ENCODE measurements at places on chromosomes 3 and 15. TPM values are rescaled to one million over a fixed set of nuclear protein-coding genes. Genes with fewer than 3 reads are reported as not detected.
A peak's percentile ranks its signal among the peaks of the same experiment; 100 is the strongest.

GRCh38 chr3:36408146-36408545 is 27.8 kb downstream of the STAC start:
- no peak overlapping the region for H3K4me3 ChIP-seq
- H3K36me3 ChIP-seq = no peaks in the 10 kb centered on the region
- no peak for DNase-seq
- no peaks in the 10 kb centered on the region for H3K4me1 ChIP-seq

DNA sequence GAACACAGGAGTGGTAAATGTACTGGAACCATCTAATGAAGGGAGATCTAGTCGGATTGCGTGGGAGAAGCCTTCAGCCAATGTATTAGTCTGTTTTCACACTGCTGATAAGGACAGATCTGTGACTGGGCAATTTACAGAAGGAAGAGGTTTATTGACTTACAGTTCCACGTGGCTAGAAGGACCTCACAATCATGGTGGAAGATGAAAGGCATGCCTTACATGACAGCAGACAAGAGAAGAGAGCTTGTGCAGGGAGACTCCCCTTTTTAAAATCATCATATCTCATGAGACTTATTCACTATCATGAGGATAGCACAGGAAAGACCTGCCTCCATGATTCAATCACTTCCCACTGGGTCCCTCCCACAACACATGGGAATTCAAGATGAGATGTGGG is 17.0 kb downstream of the HRG start:
- no peak overlapping the region for H3K4me3 ChIP-seq
- no peaks in the 10 kb centered on the region for H3K27me3 ChIP-seq
- no peaks in the 10 kb centered on the region for H3K4me1 ChIP-seq
- no peak for DNase-seq

DNA sequence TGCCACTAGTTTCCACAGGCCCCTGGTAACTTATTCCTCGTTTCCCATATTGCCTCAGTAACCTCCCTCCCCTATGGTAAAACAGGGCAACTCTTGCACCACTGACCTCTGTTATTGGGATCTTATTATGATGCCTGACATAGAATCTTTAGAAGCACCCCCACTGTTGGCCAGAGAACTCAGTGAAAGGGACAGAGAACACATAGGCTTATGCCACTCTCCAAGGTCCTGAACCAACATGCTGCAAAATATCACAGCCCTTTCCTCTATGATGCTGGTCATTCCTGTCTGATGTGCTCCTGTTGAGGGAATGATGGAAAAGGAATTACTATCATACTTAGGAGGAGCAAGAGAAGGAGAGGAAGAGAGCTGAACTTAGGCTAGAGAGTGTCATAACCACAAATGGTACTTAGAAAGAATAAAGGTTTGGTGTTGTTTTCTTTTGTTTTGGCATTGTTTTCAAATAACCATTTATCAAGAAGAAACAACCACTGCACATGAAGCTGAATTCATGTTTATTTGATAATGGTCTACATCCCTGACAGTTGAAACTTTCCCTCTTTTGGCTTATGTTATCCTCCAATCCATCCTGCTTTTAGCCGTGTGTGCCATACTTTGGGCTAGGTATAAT is 330.2 kb downstream of the EPHB1 start:
- no peak overlapping the region for H3K4me3 ChIP-seq
- H3K27me3 ChIP-seq = no peaks in the 10 kb centered on the region
- no peaks in the 10 kb centered on the region for H3K4me1 ChIP-seq
- H3K36me3 ChIP-seq = no peaks in the 10 kb centered on the region

SLC9A9 gene
- 29.9 TPM for total RNA-seq

GRCh38 chr3:43217633-43218032 is 68.7 kb upstream of the SNRK start:
- DNase-seq = no peak
- no peaks in the 10 kb centered on the region for H3K27me3 ChIP-seq
- H3K36me3 ChIP-seq = no peaks in the 10 kb centered on the region
- H3K4me3 ChIP-seq = no peak overlapping the region

LPCAT4 gene
- 25.2 TPM for total RNA-seq

DNA sequence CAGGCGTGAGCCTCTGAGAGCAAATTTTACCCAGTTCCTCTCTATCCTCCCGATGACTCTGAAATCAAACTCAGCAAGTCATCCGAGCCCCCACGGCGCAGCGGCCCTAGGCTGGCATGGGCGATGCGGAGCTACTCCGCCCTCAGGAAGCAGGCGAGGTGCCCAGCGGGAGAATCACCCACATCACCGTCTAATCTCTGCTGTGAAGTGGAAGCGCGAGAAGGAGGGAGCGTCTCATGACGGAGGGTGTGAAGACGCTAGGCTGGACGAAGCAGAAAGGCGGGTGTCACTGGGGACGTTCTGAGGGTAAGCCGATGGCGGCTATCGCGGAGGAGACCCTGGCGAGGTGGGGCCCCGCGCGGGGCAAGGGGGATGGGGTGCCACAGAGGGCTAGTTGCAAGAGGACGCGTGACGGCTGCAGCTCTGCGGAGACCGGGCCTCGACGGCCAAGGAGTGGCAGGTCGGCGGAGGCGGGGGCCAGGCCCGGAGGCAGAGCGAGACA is 9.1 kb upstream of the GNAI2 start:
- no peaks in the 10 kb centered on the region for H3K36me3 ChIP-seq
- peaks cover 17% of the 10 kb centered on the region for H3K4me1 ChIP-seq
- peak overlapping the region; percentile 55 for H3K4me3 ChIP-seq
- H3K27ac ChIP-seq = peak overlapping the region; percentile 70
- DNase-seq = peak; percentile 81
- H3K27me3 ChIP-seq = no peaks in the 10 kb centered on the region

- no peaks in the 10 kb centered on the region for H3K27me3 ChIP-seq
- no peaks in the 10 kb centered on the region for H3K4me1 ChIP-seq
- peak overlapping the region; percentile 69 for H3K27ac ChIP-seq
- DNase-seq = peak; percentile 90
These were observed 15.7 kb downstream of the BHLHE40 start for GRCh38 chr3:4994823-4995499.

- peak overlapping the region; percentile 57 for H3K4me3 ChIP-seq
- H3K27ac ChIP-seq = peak overlapping the region; percentile 68
- H3K4me1 ChIP-seq = peaks cover 27% of the 10 kb centered on the region
- peak; percentile 89 for DNase-seq
- no peaks in the 10 kb centered on the region for H3K36me3 ChIP-seq
These were observed 708 bp upstream of the GCHFR start for GRCh38 chr15:40762919-40763800.

- H3K27me3 ChIP-seq = no peaks in the 10 kb centered on the region
- DNase-seq = no peak
- no peak overlapping the region for H3K27ac ChIP-seq
- H3K36me3 ChIP-seq = no peaks in the 10 kb centered on the region
These were observed 111.1 kb downstream of the FMN1 start for GRCh38 chr15:33083232-33084081.

GRCh38 chr3:58200846-58201355 is 9.9 kb downstream of the DNASE1L3 start:
- H3K36me3 ChIP-seq = no peaks in the 10 kb centered on the region
- H3K4me1 ChIP-seq = no peaks in the 10 kb centered on the region
- H3K27ac ChIP-seq = no peak overlapping the region
- H3K4me3 ChIP-seq = no peak overlapping the region
- DNase-seq = no peak
- H3K27me3 ChIP-seq = no peaks in the 10 kb centered on the region

LRRC31 gene
- not detected for total RNA-seq
